Activated CD4-positive, alpha-beta T cell treated with anti-CD3 and anti-CD28 coated beads, Interleukin-2, amount 10 ng/mL, durations not matched to agents 24 days and 14 days (primary cell): ENCODE measurements at places on chromosomes 1 and 21. TPM values are rescaled to one million over a fixed set of nuclear protein-coding genes. Genes with fewer than 3 reads are reported as not detected.

DNA sequence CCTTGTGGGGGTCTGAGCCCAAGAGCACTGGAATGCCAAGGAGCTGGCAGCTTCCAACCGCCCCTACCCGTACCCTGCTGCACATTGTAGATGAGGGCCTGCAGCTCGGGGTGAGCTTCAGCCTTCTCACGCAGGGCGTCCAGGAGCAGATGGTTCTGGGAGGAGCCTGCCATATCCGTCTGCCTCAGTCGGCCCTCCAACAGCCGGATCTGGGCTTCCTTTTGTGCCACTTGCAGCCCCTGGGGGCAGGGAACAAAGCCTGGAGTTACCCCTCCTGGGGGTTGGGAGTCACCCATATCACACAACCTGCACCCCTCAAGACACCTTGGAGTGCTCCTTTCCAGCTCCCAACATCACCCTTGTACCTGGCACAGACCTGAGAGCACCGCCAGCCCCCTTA lies 34.8 kb downstream of the KIF21B start:
- H3K27me3 ChIP-seq: no peaks in the 10 kb centered on the region
- no peak overlapping the region for H3K4me3 ChIP-seq
- no peak overlapping the region for H3K27ac ChIP-seq
- peaks cover 50% of the 10 kb centered on the region for H3K36me3 ChIP-seq

DNA sequence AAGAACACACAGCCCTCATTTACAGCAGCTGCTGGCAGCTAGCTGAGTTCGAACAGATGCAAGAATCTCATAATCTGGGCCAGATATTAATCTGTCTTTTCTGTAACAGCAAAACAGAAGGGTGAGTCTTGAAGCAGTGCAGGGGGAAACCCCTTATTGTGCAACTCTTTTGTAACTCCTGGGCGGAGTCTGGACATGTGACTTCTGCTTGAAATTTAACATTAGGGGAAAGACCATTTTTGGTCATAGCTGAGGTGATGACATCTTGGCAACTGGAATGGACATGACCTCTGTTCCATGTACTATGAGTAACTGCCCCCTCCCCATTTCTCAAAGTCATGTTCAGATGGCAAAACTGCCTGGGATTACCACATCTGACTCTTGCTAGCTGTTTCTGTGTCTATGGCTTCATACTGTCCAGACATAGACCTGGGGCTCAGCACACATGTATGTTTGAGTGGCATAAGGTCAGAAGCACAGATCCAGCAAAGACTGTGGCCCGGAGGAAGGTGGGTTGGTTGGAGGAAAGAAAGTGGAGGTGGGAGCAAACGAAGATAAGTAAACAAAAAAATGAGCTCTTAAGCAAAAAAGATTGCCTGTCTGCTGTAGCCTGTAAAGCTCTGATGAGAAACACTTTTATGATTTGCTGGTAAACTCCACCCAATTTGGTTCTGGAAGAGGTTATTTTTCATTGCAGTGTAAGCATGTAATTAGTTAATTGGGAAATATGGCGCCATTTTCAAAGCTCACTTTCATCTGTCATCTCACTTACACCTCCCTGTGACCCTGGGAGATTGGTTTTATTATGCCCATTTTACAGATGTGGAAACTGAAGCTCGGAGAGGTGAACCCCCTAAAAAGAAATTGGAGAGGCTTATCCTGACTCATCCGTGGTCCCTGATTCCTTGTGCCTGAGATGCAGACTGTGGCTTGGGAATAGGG lies 26.1 kb downstream of the ETS2 start:
- H3K27ac ChIP-seq: peak overlapping the region; percentile 35
- H3K4me3 ChIP-seq: no peak overlapping the region
- no peaks in the 10 kb centered on the region for H3K36me3 ChIP-seq

DNA sequence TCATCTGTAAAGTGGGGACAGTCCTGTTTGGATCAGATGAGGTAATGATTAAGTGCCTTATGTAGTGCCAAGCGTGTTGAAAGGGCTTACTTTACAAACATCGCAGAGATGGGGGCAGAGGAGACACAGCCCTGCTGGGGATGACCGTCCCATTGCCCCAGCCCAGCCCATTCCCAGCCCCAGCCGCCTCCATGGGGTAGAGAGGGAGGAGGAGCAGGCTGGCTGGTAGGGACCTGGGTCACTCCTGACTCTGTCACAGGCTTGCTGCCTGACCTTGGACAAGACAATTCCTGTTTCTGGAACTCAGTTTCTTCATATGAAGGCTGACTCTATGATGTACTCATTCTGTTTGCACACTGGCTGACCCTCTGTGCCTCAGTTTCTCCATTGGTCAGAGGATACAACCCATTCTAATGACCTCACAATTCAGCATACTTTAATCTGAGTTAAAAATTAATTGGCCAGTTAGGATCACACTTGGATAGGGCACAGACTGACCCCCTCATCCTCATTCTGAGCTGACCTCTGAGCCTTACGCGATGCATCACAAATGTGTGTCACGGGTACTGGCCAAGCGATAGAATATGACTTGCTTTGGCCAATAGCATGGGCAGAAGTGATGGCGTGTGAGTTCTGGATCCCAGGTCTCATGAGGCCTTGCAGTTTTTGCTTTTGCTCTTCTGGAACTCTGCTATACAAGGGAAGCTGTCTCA lies 91.1 kb downstream of the PTPRU start:
- H3K27me3 ChIP-seq: peaks cover 3% of the 10 kb centered on the region
- no peak overlapping the region for H3K27ac ChIP-seq
- no peak for DNase-seq

DNA sequence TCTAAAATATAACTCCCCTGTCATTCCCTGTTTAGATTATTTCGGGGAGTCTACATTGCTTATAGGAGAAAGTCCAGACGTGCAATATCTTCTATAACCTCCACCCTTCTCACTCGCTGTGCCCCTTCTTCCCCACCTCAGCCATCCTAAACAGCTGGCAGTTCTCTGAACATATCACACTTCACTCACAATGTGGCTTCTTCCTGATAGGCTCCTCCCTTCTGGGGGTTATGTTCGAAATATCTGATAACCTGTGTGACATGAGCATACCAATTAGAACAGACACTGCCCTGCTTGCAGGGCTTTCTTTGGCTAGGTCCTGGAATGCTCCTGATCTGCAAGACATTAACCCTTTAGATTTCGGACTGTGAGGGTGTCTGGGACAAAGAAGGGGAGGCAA lies 274.6 kb downstream of the NFIA start:
- peaks cover 8% of the 10 kb centered on the region for H3K27me3 ChIP-seq
- H3K36me3 ChIP-seq: no peaks in the 10 kb centered on the region
- no peak for DNase-seq
- no peak overlapping the region for H3K4me3 ChIP-seq
- H3K27ac ChIP-seq: no peak overlapping the region

DNA sequence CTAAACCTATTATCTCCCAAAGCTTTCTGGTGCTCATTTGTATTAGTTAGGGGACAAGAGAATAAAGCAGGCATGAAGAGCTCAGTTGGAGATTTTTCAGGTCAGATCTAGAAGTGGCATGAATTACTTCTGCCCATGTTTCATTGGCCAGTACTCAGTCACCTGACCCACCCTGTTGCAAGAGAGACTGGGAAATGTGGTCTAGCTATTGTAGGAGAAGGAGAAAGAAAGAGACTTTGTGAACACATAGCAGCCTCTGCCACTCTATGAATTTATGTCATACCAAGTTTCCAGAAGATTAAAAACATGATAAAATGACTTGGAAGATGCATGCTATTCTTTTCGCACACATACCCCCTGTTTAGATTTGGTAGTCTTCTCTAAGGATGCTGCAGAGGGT lies 302.3 kb upstream of the RUNX1 start:
- H3K36me3 ChIP-seq: no peaks in the 10 kb centered on the region
- no peaks in the 10 kb centered on the region for H3K27me3 ChIP-seq
- peak overlapping the region; percentile 81 for H3K27ac ChIP-seq
- DNase-seq: no peak

GRCh38 chr21:36148886-36149285 lies 7.7 kb upstream of the DOP1B start:
- H3K27me3 ChIP-seq: peaks cover 5% of the 10 kb centered on the region
- no peak overlapping the region for H3K27ac ChIP-seq
- H3K4me3 ChIP-seq: no peak overlapping the region
- H3K36me3 ChIP-seq: peaks cover 13% of the 10 kb centered on the region
- DNase-seq: no peak
- H3K4me1 ChIP-seq: peaks cover 29% of the 10 kb centered on the region

DNA sequence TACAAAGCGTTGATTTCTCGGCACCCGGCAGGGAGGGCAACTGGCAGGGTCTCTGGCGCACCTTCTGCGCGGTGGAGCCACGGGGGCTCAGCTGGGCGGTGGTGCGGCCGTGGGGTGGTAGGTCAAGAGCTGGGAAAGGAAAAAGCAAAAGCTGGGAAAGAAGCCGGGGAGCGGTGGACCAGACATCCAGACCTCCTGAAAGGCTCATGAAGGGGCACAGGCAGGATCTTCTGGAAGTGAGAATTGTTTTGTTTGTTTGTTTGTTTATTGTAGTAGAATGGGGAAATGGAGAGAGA lies 7.2 kb upstream of the RNU1-1 start:
- no peak overlapping the region for H3K27ac ChIP-seq
- H3K27me3 ChIP-seq: peaks cover 69% of the 10 kb centered on the region
- H3K4me1 ChIP-seq: no peaks in the 10 kb centered on the region
- no peak overlapping the region for H3K4me3 ChIP-seq

DNA sequence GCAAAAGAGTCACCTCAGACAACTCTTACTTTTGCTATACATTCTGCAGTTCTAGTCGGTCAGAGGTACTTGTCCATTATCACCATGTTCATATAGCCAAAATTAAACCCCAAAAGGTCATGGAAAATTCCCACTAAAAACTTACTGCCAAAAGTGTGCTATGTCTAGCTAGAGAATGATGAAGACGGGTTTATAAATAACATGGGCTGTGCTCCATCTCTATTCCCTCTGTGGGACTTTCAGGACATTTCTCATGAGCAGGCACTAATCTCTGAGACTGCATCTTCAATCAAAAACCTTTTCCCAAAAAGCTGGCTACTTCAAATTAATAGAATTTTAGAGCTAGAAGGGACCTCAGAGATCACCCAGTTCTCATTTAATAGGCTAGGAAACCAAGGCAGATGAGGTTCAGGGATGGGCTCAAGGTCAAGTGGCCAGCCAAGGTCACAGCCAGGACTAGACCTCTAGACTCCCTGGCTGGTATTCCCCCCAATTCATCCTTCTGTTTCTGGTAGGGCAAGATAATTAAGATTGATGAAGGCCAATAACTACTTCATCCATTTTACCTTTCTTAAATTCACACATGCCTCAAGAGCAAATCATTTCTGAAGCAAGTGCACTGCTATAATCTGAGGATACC lies 21.0 kb upstream of the MOB3C start:
- H3K27ac ChIP-seq: no peak overlapping the region
- H3K27me3 ChIP-seq: no peaks in the 10 kb centered on the region
- H3K4me1 ChIP-seq: no peaks in the 10 kb centered on the region
- DNase-seq: no peak

DNA sequence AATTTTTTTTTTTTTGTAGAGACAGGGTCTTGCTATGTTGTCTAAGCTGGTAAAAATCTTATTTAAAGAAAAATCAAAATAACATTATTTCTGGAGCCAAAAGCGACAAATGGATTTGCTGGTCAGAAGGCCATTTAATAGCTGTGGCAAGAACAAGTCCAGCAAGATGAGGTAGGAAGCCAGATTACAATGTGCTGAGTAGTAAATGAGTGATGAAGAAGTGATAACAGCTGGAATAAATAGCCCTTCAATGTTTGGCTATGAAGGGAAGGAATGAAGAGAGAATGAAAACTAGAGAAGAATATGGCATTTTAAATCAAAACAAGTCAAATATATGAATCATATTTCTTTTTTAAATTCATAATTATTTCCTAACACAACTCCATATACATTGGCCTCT lies 34.5 kb downstream of the SYDE2 start:
- peaks cover 2% of the 10 kb centered on the region for H3K27me3 ChIP-seq
- H3K27ac ChIP-seq: no peak overlapping the region
- H3K4me1 ChIP-seq: peaks cover 3% of the 10 kb centered on the region
- no peak for DNase-seq
- no peaks in the 10 kb centered on the region for H3K36me3 ChIP-seq

DNA sequence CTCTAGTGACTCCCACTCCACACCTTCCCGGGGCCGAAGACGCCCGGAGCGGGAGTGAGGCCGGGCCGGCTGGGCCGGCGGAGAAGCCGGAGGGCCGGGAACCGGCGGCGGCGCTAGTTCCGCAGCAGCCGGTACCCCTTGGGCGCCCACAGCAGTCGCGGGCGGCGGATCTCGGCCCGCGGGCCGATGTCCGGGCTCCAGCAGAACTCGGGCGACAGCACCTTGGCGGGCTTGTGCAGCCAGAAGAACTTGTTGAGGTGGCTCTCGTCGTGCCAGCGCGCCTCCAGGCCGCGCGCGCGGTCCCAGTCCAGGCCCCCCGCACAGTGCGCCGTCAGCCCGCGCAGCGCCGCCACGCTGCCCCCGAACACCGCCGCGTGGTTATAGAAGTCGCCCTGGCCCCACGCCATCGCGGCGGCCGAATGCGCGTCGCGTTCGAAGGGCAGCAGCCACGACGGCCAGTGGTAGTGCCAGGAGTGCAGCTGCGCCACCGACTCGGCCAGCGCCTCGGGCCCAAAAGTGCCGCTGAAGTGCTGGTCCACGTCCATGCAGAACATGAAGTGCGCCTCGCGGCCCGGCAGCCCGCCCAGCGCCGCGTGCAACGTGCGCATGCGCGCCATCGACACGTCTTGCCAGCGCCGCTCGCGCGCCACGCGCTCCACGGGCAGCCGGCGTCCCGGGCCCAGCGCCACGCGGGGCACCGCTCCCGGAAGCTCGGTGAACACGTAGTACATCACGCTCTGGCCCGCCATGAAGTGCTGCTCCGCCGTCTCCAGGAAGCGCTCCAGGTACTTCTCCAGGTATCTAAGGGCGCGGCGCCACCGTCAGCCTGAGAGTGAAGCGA lies 14.0 kb downstream of the A3GALT2 start:
- H3K4me1 ChIP-seq: peaks cover 21% of the 10 kb centered on the region
- H3K36me3 ChIP-seq: peaks cover 4% of the 10 kb centered on the region
- H3K27me3 ChIP-seq: peaks cover 14% of the 10 kb centered on the region

GRCh38 chr1:55334160-55334559 lies 119.0 kb upstream of the USP24 start:
- peak overlapping the region; percentile 51 for H3K27ac ChIP-seq
- DNase-seq: no peak
- peaks cover 7% of the 10 kb centered on the region for H3K4me1 ChIP-seq
- H3K36me3 ChIP-seq: no peaks in the 10 kb centered on the region

DNA sequence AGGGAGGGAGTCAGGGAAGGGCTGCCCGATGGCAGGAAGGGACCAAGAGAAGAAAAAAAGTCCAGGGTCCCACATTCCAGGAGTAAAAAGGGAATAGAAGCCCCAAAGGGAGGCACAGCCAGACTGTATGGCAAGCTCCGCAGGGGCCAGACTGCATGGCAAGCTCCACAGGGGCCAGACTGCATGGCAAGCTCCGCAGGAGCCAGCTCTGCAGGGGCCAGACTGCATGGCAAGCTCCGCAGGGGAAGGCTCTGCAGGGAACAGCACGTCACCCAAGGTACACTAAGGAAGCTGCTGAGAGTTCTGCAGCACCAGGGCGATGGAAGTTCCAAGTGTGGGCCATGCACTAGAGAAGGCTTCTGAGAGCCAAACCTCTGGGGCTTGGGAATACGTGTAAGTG lies 156.7 kb upstream of the ARHGEF16 start:
- H3K4me3 ChIP-seq: no peak overlapping the region
- no peaks in the 10 kb centered on the region for H3K4me1 ChIP-seq
- no peak for DNase-seq
- no peak overlapping the region for H3K27ac ChIP-seq
- no peaks in the 10 kb centered on the region for H3K36me3 ChIP-seq
- no peaks in the 10 kb centered on the region for H3K27me3 ChIP-seq

The GUCA2A gene
- not detected in 2 replicates for total RNA-seq

The FDPS gene
- total RNA-seq: 321 and 324 TPM in 2 replicates

The B4GALT2 gene
- 59.7 TPM in 2 replicates for total RNA-seq

The NUAK2 gene
- 0.80 and 1.0 TPM in 2 replicates for total RNA-seq

The ACOT11 gene
- total RNA-seq: 1.3 and 1.6 TPM in 2 replicates

The LCE2B gene
- total RNA-seq: not detected in 2 replicates

The PPFIA4 gene
- total RNA-seq: 34.2 and 35.1 TPM in 2 replicates

The NBPF19 gene
- total RNA-seq: 18.1 and 18.8 TPM in 2 replicates
